ENCODE measurements at places on chromosomes 3 and 15.
A peak's percentile ranks its signal among the peaks of the same experiment; 100 is the strongest.

GRCh38 chr3:18572809-18573208, 147.7 kb upstream of the SATB1 start:
- DNase-seq: no peak

GRCh38 chr3:144821583-144821982, 850.0 kb downstream of the DIPK2A start:
- DNase-seq: no peak

DNA sequence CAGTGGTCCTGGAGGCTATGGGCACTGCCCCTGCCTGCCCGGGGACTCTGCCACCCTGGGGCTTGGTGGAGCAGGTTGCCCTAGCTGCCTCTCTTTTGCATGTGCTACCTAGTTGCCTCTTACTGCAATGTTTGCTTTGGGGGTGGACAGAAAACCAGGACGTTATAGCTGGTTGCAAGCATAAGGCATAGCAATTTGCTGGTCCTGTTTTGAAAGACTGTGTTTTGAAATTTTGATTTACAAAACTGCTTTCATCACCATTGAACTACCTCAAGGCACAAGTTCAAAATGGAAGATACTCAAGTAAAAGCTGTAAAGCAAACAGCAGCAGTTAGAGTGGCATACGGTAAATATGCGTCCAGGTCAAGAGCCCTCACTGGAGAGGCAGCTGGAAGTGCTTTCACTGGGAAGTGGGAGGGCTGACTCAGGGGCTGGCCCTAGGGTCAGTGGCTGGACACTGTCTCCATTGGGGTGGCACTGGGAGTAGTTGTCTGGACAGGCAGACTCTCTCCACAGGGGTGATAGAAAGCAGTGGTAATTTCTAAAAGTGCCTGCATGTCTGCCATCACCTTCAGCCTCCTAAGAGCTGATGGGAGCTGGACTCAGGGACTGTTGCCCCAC, 138.1 kb downstream of the CHDH start:
- DNase-seq: no peak

GRCh38 chr3:57194641-57195040, 5.1 kb downstream of the HESX1 start:
- DNase-seq: no peak

- no peak for DNase-seq
These were observed 68.9 kb upstream of the HERC1 start for GRCh38 chr15:63902671-63903035.

DNA sequence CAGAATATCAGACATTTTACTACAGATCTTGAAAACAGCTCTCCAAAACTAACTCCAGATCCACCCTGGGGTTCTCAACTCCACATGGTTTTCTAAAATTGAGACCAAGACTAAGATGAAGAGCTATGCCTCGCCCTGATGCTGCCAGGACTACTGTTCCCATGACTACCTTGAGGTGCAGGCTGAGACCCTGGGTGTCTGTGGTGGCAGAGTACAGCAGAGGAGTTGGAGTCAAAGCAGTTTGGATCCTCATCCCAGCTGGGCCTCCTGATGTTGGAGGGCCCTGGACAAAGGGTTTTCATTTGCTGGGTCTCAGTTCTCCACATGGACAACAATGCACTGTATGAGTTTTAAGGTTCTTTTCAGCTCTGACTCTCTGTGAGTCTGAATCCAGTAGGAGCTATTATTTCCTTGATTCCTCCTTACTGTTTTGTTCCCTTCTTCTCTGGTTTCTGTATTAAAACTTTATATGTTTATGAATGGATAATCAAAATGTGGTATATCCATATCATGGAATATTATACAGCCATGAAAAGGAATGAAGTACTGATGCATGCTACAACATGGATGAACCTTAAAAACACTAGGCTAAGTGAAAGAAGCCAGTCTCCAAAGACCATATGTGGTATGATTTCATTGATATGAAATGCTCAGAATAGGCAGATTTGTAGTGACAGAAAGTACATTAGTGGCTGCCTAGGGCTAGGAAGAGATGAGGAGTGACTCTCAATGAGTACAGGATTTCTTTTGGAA, 93.0 kb downstream of the CPN2 start:
- no peak for DNase-seq

DNA sequence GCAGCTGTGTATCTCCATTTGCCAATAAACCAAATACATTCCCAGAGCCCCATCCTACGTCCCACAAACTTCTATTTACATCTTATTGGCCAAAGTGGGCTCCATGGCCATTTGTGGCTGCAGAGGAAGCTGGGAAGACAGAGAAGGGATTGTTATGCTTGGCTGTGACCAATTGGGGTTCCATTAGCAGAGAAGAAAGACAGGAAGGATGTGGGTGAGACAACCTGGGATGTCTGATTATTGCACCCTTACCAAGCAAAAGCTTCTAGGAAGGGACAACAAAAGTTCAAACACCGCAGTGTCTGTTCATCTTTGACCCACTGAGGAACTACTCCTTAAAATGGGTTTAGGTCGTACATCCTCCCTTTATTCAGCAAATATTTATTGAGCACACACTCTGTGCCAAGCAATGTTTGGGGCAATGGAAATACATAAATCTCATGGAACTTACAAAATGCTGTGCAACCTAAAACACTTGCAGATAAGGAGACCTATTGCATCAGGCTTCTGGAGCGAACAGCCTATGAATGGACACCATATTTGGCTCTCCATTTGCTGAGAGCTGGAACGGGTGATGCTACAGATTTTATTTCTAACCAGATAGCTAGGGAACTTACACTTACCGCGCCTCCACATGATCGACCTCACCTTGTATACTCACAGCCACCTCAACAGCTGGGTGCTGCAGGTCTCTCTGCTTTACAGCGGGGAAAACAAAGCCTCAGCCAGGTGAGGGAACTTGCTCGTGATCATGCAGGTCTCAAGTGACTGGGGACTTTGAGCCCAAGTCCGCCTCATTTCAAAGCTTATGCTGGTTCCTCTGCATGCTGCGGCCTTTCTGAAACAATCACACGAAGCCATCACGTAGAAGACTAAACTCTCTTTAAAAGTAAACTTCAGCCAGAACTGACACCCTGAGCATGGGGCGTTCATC, 21.4 kb upstream of the NR2E3 start:
- DNase-seq: no peak

- no peak for DNase-seq
These were observed 4.0 kb upstream of the GBE1 start for GRCh38 chr3:81765400-81765799.

- no peak for DNase-seq
These were observed 237.6 kb downstream of the ITPR1 start for GRCh38 chr3:4730719-4731118.

GRCh38 chr15:89196994-89197393, 24.4 kb downstream of the RLBP1 start:
- no peak for DNase-seq

GRCh38 chr15:66133247-66133885, 120.2 kb downstream of the MEGF11 start:
- DNase-seq: no peak

DNA sequence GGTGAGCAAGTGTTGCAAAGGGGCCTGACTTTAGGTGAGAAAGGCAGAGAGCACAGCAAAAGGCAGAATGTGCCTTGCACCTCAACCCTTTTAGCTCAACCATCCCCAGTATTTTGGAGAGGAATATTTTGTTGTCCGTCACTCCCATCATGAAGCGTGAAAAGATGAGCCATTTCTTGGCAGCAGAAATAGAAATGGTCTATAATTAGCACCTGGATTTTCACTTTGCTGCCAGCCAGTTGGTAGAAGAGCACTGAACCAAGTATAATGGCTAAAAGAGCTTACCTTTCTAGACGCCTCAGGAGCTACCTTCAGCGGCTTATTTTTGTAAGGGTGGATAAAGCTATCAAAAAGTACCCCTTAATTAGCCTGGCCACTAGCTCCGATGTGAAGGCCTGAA, 406.7 kb downstream of the OCA2 start:
- no peak for DNase-seq

- DNase-seq: peak; percentile 84
These were observed 12.5 kb downstream of the TRAT1 start for GRCh38 chr3:108835101-108835500.

GRCh38 chr15:29220852-29221251, 48.8 kb downstream of the NSMCE3 start:
- DNase-seq: no peak

DNA sequence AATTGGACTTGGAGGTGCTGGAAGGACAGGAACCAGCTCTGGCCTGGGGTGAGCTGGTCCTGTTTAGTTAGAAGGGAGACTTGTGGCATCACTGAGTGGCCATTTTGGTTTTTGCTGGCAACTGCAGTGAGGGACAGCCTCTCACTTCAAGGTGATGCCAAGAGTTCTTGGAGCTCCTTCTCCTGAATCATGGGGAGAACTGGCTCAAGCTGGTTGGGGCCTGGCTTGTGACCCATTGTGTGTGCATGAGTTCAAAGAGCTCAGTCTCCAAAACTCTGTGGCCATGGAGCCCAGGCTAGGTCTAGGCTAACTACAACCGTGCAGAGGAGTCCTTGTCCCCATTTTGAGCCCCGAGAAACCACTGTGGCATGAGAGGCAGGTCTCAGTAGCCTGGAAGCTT, 60.1 kb upstream of the ZNF148 start:
- no peak for DNase-seq

- no peak for DNase-seq
These were observed 342.7 kb downstream of the PTPRG start for GRCh38 chr3:61903931-61904657.

- no peak for DNase-seq
These were observed 20.8 kb upstream of the NXPE3 start for GRCh38 chr3:101758224-101758623.

- no peak for DNase-seq
These were observed 463.1 kb upstream of the NECTIN3 start for GRCh38 chr3:110608566-110608965.

- DNase-seq: no peak
These were observed 29.7 kb downstream of the SOX2 start for GRCh38 chr3:181741417-181741816.

DNA sequence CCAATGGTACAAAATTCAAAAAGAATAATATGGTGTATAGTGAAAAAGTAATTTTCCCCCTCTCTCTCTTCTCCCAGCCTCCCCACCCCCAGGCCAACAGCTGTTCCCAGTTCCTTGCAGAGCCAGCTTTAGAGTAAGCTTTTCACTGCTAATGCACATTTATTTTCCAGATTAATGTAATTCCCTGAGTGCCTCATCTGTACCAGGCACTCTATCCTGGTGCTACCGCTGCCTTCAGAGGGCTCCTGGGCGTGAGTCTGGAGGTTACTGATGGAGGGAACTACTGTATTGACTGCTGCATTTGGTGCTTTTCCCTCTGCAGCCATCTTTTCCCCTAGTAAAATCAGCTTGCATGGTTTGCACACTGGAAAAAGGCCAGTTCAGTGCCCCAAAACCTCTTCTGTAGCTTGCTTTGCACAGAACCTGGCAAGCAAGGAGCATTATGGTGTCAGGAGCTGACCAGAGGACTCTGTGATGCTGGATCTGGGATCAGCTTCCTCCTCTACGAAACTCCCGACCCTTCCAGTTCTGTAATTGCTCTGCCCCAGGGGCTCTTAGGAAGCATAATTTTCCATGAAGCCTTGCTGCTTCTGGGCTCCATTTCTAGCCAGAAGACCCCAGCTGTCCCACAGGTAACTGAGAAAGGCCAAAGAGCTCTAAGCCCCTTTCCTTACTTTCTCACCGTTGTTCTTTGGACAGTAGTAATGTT, 8.5 kb upstream of the USP3 start:
- no peak for DNase-seq

DNA sequence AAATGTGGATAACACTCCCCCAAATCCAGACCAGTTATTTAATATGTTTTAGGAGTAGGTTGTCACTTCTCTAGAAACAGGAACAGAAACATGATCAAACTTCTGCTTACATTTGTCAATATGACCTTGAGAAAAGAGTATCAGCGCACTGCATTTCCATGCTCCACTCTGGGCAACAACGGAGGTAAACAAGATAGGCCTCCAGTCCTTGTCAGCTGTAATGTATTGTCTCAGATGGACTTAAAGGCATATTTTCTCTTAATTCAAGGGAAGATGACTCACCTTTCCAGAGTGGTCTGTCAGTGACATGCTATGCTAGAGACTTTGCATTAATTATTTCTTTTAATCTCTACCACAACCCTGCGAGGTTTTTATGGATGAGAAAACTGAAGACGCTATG, 51.6 kb upstream of the TCF12 start:
- no peak for DNase-seq

- DNase-seq: peak; percentile 53
These were observed at the start of gene MB21D2 for GRCh38 chr3:192917404-192918274. Gene MB21D2, minus strand, starts transcription at chr3:192917856. Its CDS starts 16 bp downstream, at chr3:192917840.

DNA sequence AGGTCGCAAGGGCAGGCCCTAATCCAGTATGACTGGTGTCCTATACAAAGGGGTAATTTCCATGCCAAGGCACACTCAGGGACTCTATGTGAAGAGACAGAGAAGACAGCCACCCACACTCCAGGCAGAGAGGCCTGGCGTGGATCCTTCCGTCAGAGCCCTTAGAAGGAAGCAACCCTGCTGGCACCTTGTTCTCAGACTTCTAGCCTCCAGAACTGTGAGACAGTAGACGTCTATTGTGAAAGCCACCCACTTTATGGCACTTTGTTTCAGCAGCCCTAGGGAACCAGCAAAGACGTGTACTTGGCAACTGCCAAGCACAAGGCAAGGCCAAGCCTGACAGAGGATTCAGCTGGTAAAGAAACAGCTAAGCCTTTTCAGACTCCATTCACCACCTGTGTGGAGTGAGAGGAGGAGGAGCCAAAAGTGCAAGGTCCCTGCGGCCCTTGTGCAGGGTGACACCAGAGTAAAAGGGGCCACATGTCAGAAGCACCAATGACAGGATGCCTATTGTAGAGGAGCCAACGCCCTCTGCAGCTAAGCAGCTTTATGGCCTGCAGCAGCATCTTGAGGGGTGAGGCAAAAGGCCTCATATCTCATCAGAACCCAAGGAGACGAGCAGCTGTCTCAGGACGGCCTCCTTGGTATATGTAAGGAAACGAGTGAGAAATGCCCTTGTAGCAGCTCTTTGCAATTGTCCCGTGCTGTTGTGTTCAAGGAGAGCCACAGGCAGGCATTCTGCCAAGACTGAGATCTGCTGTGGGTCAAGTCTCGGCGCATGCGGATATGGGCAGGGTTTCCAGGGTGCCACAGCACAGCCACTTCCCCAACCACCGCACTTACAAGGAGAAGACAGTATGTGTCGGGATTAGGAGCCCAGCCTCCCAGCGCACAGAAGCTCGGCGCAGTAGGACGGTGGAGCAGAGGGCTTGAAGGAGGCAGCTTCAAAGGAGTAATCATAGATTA, 121.5 kb upstream of the LIPC start:
- no peak for DNase-seq

DNA sequence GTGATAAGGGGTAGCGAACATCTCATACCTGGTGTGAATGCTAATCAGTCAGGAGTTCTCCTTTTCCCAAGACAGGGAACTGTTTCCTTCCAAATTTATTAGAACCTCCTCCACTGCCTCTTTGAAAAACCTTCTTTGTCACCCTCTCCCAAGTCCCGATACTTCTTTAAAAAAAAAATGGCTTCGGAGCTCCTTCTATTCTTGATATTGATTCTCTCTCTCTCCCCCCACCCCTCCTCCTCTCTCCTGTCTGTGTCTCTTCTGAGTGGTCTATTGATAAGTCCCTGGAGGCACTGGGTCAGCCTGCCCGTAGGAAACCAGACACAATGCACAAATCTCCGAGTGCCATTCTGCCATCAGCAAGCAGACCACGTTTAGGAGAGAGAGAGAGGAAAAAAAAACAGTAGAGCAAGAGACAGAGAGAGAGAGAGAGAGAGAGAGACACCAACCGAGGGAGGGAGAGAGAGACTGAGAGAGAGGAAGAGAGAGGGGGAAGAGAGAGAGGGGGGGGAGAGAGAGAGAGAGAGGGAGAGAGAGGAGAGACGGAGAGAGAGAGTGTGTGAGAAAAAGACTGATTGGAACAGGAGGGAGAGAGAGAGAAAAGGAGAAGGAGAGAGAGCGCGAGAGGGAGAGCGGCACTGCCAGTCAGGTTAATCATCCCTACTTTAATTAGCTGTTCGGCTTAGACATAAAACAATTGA, 160.9 kb downstream of the TIGIT start:
- no peak for DNase-seq

Data from CD4-positive, alpha-beta T cell treated with Interleukin-2 at 100 ng/mL for 4 hours (primary cell).